ENCODE measurements at places on chromosomes 3 and 15. TPM values are rescaled to one million over a fixed set of nuclear protein-coding genes. Genes with fewer than 3 reads are reported as not detected.

The SST gene
- not detected for total RNA-seq

The CKMT1B gene
- 0.95 TPM for total RNA-seq

The TMEM207 gene
- total RNA-seq = not detected

The SPSB4 gene
- total RNA-seq = 1.9 TPM

The MOBP gene
- total RNA-seq = not detected

The PLSCR2 gene
- not detected for total RNA-seq

The BCHE gene
- total RNA-seq = 48.5 TPM

The C3orf22 gene
- total RNA-seq = not detected

The PROK2 gene
- total RNA-seq = not detected

The TM4SF18 gene
- total RNA-seq = 0.39 TPM

The TGM5 gene
- total RNA-seq = not detected

GRCh38 chr15:56244811-56245576 lies 1.3 kb upstream of the RFX7 start:
- peak; percentile 9 for DNase-seq

- DNase-seq = no peak
Measured at GRCh38 chr15:63312286-63312685, 34.9 kb downstream of the APH1B start.

- DNase-seq = peak; percentile 66
Measured at GRCh38 chr15:98547741-98548138, 100.6 kb upstream of the IGF1R start.

- DNase-seq = no peak
Measured at GRCh38 chr3:194983121-194983520, 287.8 kb downstream of the XXYLT1 start.

DNA sequence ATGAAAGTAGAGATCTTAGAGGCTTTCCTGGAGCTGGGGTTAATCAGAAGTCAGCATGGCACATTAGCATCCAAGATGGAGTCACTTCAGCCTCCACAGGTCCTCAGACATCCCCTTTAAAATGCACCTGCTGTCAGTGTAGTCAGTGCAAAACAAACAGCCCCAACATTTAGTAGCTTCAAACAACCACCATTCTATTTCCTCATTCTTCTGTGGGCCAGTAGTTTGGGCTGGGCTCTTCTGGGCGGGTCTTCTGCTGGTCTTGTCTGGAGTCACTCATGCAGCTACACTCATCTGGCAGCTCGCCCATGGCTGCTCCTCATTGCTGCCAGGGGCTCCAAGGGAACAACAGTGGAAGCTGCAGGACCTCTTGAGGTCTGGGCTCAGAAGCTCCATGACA lies 99.9 kb downstream of the TLE3 start:
- DNase-seq = peak; percentile 54

DNA sequence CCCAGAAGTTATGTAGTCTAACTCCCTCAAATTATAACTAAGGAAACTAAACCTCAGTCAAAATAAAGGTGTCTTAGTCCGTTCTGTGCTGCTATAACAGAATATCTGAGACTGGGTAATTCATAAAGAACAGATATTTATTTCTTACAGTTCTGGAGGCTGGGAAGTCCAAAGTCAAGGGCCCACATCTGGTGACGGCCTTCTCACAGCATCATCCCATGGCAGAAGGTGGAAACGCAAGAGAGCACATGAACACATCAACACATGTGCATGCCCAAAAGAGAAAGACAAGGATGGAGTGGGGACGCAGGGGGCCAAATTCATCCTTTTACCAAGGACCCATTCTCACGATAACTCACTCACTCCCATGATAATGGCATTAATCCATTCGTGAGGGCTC lies 73.1 kb downstream of the PCOLCE2 start:
- no peak for DNase-seq

DNA sequence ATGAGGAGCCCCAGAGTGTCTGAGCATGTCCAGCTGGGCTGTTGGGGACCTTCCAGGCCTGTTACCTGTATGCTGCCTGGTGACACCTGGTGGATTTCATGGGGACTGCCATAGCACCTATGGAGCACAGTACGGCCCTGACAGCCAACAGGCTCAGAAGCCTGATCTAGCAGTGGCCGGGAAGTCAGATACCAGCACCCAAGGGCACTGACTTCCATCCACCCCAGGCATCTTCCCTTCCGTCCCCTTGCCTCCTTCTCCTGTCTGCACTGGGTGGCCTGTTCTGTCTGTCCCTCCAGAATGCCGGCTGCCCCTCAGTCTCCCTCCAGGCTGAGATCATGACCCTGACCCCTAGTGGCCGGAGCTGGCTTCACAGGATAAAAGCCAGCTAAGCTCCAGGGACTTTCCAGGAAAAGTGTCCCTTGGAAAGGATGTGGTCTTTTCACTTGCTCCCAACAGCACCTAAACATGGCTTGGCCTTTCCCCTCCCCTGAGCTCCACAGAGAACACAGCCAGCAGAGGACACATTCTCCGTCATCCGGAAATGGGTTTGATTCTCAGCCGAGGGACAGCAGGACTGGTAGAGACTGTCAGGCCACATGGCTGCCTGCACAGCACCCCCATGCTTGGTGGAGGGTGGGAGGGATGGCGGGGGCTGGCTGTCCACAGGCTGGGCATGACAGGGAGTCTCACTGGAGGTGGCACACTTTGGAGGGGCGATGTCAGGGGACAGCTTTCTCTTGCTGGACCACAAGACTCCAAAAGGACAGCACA lies 9.5 kb downstream of the RPS17 start:
- DNase-seq = peak; percentile 68

GRCh38 chr3:53085476-53085875 lies 39.6 kb upstream of the SFMBT1 start:
- DNase-seq = no peak

GRCh38 chr3:37241880-37242279 lies 67.5 kb upstream of the LRRFIP2 start:
- DNase-seq = no peak

DNA sequence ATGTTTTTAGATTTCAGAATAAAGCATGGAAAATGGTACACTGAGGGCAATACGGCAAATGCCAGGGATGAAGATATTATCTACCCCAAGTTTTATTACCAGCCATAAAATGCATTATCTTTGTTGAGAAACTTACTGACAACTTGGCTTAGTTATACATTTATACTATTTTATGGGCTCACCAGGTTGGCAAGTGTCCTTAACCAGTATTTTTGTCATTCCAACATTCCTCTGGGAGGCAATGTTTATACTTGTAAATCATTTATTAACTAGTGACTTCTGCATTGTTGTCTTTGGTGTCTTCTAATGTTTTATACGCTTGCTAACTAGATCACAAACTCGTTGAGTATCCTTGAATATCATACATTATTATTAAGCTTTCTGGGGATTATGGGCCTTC lies 18.0 kb upstream of the ADGRG7 start:
- DNase-seq = no peak

DNA sequence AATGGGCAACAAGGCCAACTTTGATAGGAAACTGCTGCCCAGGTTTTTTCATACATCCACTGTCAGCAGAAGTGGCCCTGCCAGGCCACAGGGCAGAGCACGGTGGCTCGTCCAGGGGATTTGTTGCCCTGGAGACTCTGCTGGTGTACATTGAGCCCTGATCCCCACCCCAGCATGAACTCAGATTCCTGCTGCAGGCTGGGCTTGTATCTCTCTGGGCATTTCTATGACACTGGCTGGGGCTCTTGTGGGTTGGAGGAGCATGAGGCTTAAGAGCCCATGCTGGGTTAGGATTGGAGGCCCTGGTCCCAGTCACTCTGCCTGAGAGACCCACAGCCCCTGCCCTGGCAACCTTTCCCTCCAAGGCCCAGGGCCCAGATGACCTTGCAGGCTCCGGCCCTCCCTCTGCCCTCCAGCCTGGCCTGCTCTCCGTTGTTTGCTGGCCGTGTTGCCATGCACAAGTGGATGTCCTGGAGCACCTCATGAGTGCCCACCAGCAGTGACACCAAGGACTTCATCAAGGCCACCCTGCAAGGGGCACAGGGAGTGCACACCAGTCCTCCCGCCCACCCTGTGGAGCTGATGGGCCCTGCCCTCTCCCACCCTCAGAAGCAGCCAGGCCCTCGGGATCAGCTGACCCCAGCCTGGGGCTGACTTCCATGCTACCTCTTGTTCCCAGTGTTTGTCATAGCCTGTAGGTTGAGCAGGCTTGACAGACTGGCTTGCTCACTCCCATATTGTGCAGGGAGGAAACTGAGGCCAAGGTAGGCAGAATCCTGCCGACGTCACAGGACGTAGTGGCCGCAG lies 58.2 kb downstream of the ZNF445 start:
- no peak for DNase-seq

DNA sequence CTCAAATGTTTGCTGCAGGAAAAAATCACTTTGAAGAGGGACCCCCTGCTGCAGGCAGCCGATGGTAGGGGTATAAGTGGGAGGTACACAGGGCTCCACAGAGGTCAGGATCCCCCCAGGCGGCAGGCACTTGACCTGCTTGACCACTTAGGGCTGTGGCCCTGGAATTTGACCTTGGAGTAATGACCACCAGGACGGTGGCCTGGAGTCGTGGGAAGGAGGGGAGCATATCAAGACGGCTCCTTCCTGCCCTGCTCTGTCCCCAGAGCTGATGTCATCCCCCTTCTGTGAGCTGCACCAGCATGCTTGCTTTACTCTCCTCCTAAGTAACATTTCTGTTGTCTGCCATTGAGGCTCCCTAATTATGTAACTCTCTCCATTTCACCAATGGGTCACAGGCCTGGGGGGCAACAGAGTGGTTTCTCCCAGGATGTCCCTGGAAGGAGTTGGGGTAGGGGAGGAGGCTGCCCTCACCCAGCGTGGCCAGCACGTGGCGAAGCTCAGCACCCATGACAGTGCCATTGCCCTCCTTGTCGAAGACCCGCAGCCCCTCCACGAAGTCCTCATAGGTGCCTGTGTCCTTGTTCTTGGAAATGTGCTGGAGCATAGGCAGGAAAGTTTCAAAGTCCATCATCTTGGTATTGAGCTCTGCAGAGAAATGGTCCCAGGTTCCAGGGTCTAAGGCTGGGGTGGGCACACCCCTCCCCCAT lies 4.1 kb downstream of the MYL3 start:
- DNase-seq = no peak

DNA sequence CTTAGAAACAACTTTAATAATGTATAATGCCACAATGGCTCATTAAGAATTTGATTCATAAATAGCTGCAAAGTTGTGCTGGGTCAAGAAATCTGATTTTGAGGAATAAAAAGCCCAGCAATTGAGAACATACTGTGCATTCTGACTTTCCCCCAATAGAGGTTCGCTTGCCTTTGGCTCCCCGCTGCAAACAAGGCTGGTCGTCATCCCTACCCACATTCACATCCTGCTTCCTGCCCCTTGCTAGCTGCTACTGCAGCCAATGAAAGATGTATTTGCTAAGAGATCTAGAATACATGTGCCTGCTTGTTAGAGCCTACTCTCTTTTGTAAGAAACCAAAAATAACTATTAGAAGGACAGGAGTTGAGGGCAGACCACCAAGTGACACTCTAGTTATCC lies 51.8 kb upstream of the GUCA1C start:
- no peak for DNase-seq

DNA sequence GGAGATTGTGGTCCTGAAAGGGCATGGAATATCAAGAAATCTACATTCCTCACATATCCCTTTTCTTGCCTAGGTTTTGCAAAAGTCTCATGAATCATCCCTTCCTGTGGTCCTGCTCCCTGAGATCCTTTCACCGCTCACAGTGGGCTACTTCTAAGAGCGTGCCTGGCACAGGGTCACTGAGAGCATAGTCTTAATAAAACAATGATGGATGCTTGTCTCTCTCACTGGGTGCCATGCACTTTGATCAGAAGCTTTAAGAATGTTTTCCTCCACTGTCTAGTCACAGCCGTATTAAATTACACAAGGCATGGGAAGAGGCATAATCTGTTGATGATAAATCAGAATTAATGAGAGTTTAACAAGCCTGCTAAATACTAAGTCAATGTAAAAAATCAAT lies 269.7 kb upstream of the ATP10A start:
- no peak for DNase-seq

GRCh38 chr15:88814393-88814792 lies 11.2 kb downstream of the ACAN start:
- no peak for DNase-seq

GRCh38 chr3:136862617-136863322 lies 762 bp downstream of the NCK1 start:
- peak; percentile 60 for DNase-seq

DNA sequence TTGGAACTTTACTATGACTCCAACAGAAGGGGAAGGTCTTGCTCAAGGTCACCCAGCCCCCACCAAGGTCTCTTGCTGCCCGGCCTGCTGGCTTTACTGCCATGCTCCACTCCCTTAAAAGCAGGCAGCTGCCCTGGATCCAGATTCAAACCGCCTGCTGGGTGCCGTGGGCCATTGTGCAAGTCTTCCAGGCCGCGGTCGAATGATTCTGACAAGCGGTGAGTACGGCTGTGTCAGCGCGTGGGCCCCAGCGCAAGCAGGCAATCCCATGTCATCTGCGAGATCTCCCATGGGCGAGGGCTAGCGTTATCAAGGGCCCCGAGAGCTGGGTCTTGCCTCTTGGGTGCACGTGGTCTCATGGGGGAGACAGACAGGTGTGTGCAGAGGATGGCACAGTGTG lies 37.6 kb downstream of the CORO2B start:
- DNase-seq = no peak

DNA sequence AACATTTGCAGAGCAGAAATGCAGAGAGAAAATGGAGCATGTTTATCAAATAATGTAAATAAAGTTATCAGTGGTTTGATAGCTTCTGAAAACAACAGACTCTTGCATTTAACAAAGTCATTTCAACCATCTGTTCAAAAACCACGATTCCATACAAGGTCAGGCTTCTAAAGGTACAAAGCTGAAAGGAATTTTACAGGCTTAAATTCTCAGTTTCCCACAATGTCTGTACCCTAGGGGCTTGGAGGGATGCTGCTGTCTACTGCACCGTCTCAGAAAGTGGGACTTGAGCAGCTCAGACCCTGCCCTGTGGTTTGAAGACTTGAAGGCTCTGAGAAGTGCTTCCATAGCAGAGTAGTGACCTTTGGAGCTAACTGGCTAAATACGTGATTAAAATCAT lies 30.4 kb upstream of the TM4SF1 start:
- peak; percentile 72 for DNase-seq

DNA sequence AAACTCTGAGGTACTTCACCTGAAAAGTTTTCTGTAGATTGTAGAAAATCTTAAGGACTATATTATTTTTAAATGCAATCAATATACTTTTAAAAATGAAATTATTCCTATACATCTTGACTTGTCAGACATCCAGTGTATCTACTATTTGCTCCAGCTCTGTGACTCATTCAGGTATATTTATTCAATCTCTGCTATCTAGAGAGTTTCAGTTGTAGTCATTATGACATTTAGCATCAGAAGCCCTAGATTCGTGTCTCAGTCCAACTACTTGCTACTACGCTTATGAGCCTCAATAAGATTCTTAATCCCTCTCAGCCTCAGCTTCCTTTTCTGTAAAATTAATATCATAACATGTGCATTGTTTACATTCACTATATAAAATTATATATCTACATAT lies 22.3 kb upstream of the EIF1B start:
- DNase-seq = no peak

DNA sequence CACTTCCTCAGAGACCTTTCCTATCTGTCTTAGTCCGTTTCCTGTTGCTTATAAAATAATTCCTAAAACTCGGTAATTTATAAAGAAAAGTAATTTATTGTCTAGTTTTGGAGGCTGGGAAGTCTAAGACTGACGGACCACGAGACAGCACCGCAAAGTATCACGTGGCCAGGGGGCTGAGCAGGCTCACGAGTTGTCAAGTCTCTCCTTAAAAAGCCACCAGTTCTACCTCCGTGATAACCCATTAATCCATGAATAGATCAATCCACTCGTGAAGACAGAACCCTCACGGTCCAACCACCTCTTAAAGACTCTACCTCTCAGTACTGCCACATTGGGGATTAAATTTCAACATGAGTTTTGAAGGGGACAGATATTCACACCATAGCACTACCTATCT lies 821 bp downstream of the LINS1 start:
- DNase-seq = no peak

GRCh38 chr3:131608296-131608695 lies 105.5 kb upstream of the MRPL3 start:
- no peak for DNase-seq

All from H4 (cell line).